Activated CD8-positive, alpha-beta memory T cell treated with anti-CD3 and anti-CD28 coated beads for 1 hour (primary cell): ENCODE measurements at places on chromosomes 7 and 10.

DNA sequence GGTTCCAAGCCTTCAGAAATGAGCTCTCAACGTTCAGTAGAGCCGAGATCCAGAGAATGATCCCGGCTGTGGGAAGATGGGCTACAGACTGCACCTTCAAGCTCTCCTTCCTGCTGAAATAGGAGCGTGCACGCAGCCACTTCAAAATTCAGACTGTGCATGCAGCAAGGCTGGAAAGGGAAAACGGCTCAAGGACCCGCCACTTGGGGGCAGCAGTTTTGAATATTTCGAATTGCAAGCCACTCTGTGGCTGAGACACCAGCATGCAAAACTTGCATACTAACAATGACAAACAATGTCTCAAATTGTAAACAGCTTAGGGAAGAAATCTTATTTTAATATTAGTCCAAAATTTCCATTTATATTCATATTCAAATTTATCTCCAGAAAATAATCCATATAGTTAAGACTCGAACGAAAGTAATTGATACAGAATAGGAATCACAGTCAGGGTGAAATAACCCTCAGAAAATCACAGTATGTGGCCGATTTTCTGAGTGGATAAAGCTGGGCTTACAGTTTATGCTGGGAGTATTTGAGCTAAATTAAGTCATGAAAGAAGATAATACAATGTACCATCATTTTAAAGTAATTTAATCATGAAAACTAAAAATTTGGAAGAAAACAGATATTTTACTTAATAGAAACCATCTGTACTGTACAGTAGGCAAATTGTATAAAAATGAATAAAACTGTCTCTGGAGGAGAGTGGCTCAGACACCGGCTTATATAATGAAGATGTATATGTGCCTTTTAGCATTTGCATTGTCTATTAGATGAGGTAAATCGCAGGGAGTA lies 137.9 kb upstream of the MKI67 start:
- DNase-seq: peak; percentile 4

DNA sequence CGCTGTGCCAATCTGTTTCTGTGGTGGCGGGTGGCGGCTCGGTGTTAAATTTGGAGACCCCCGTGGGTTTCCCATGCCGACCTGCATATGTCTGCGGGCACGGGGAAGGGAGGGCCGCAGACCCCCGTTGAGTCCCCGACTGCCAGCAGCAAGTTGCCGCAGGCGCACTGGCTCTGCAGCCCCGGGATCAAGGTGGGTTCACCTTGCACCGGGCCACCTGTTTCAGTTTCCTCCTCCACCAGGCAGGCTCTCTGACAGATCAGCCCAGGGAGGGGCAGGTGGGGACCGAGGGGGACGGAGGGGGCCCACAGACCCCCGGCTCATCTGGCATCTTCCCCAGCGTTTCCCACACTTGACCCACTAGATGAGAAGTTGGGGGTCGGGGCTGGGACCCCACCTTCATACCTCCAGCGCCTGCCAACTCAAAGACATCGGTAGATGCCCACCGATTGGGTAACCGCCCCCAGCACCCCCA lies 95.9 kb downstream of the CUX1 start:
- DNase-seq: no peak

DNA sequence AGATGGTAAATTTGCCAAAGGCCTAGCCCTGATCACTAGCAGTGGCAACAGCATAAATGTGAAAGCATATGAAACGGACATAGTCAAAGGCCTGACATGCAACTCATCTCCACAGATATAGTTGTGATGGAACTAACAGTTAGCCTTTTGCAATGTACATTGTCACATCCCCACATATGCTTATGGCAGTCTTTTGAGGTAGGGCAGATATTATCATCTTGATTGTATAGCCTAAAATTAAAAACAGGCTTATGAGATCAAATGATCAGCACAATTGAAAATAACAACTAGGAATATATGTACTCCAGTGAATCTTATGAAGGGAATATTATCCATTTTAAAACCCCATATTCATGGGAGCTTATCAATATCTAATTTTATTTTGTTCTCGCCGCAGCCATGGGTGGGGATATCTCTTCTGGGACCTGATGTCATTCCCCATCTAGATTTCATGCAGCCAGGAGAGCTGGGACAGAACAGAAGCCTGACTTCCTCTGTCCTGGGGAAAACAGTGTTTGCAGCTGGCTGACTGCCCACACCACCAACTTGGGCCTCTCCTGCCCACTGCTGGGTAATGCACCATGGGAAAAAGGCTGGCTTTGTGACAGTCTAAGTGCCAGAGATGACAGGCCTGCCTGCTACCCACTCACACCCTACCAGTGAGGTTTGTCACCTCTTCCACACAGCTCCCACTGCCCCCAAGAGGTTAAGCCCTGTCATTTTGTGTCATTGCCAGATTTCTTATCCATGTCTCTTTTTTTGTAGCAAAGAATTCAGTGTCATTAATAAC lies 180.2 kb upstream of the FZD1 start:
- DNase-seq: no peak

GRCh38 chr10:131193923-131194322 lies 117.6 kb downstream of the TCERG1L start:
- DNase-seq: no peak

DNA sequence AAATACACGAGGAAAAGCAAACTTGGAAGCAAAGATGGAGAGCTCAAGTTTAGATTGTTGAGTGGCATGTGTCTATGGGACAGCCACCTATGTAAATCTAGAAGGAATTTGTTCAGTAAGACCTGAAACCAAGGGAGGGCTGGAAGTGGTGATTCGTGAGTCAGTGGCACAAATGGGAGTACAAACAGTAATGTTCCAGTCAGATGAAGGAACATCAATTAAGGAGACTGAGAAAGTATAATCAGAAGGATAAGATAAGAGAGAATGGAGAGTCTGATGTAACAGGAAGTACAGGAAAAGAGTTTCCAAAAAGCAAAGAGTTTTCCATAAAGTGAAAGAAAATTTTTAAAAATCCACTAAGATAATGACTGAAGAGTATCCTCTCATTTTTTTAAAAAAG lies 544.2 kb downstream of the KIF20B start:
- no peak for DNase-seq

- DNase-seq: no peak
These were observed 46.6 kb upstream of the GRID1 start for GRCh38 chr10:86413046-86413728.

- no peak for DNase-seq
These were observed 72.1 kb downstream of the PRSS58 start for GRCh38 chr7:142185801-142186200.

DNA sequence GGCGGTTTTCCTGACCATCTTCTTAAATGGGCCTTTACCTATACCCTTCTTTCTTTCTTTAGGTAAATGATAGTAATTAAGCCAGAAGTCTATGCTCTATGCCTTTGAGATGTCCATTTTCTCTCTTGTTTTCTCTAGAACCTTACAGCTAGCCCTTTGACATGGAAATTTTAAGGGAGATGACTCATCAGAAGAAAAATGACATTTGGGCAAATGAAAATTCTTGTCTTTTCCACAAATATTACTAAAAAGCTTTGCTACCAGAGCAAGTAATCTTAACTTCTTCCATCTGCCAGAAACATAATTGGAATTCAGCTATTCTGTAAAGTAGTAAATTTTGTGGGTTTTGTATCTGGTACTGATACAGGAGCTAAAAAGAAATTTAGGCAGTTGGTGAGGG lies 59.5 kb downstream of the CCDC3 start:
- no peak for DNase-seq

DNA sequence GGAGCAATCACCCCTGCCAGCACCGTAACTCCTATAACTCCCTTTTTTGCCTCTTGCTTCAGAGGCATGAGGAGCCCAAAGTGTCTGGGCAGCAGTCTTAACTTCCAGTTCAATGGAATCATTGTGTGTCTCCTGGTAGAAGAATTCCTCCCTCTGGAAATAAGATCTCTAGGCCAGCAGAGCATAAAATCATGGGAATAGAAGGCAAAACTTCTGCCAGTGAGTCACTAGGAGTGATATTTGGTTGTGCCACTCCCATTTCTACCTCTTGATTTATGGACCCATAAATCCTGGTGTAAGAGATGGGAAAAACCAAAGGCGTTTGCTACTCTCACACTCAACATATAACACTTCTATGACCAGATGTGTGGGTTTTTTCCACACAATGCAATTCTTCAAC lies 104.9 kb upstream of the FAM180A start:
- DNase-seq: no peak

DNA sequence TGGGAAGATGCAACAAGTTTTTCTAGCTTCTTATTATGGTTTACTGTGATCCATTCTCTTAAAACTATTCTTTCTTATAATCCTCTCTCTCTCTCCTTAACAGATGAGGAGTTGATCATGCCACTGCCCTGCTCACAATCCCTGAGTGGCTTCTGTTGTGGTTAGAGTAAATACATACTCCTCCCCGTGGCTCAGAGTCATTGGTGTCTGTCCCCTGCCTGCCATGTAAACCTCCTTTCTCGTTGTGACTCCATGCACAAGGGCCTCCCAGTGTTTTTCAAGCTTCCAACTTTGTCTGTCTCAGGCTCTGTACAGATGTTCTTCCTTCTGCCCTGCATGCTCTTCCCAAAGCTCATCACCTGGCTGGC lies 20.4 kb downstream of the CCNY start:
- no peak for DNase-seq

DNA sequence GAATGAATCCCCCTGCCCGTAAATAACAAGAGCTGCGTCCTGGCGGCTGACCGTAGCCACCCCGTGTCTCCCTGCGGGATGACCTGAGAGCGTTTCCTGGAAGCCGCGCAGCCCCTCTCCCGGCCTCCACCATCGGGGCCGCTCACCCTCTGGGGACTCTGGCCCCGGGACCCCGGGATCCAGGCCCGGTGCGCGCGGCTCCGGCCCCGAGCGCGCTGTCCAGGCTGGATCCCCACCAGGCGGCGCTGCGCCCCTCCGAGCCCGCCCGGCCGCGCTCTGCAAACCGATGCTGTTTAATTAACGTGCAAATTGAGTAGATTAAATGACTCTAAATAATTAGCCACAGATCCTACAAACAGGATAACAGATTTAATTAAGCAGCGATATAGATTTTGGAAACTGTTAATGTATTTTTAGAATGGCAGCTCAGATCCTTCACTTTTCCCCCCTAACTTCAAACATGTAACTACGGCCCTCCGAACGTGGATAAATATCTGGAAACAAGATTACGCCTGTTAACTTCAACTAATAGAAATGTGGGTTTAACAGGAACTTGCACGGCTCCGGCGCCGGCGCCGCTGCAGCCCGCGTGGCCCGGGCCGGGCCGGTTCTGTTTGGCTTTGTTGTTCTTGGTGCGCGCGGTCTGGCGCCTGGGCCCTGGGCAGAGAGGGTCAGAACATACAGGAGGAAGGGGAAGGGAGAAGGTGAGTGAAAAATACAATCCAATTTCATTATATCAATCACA lies 7.1 kb upstream of the UNCX start:
- DNase-seq: no peak

DNA sequence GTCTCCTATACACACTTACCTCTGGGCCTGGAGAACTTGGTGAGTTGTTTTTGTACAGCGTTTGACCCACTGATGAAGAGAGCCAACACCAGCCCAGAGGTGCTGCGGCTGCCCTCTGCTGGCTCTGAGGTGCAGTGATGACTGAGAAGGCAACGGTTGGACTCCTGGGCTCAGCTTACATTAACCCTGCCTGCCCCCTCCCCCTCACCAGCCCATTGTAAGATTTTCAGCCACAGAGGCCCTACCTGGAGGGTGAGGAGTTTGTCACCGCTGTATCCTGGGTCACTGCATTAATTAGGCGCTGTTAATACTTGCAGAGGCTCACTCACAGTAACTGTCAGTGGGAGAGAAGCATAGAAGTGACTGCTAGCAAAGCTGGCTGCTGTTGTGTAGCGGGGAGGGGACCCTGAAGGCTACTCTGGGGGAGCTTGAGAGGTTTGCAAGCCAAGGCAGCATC lies 19.0 kb upstream of the ANKRD2 start:
- DNase-seq: no peak

GRCh38 chr7:39271402-39271801 lies 293.7 kb downstream of the POU6F2 start:
- no peak for DNase-seq

- DNase-seq: no peak
These were observed 145.7 kb downstream of the EGFR start for GRCh38 chr7:55164527-55164926.

- DNase-seq: no peak
These were observed 384.2 kb upstream of the LRGUK start for GRCh38 chr7:133742709-133743538.

DNA sequence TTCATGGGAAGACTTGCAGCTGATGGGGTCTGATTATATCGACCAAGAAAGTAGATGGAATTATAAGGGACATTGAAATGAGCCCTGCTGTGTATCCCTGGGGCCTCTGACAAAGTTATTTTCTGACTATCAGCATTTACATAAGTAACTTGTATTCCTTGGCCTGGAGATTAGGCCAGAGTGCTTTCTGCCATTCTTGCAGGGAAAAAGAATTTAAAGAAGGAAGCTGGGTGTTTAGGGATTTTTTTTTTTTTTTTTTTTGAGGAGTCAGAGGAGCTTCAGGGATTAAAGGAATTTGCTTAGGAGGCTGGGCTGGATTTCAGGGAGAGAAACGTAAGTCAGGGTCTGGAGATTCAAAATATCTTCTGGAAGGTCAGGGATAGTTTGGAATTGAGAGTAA lies 4.6 kb downstream of the SPAM1 start:
- no peak for DNase-seq

DNA sequence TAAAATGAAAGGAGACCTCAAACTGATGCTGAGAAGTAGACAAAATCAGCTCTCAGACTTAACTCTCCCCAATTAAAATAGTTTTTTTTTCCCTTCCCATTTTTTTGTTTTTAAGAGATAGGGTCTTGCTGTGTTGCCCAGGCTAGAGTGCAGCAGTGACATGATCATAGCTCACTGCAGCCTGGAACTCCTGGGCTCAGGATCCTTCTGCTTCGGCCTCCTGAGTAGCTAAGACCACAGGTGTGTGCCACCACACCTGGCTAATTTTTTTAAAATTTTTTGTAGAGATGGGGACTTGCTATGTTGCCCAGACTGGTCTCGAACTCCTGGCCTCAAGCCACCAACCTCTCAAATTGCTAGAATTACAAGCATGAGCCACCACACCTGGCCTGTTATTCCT lies 61.1 kb downstream of the NHLRC2 start:
- no peak for DNase-seq

DNA sequence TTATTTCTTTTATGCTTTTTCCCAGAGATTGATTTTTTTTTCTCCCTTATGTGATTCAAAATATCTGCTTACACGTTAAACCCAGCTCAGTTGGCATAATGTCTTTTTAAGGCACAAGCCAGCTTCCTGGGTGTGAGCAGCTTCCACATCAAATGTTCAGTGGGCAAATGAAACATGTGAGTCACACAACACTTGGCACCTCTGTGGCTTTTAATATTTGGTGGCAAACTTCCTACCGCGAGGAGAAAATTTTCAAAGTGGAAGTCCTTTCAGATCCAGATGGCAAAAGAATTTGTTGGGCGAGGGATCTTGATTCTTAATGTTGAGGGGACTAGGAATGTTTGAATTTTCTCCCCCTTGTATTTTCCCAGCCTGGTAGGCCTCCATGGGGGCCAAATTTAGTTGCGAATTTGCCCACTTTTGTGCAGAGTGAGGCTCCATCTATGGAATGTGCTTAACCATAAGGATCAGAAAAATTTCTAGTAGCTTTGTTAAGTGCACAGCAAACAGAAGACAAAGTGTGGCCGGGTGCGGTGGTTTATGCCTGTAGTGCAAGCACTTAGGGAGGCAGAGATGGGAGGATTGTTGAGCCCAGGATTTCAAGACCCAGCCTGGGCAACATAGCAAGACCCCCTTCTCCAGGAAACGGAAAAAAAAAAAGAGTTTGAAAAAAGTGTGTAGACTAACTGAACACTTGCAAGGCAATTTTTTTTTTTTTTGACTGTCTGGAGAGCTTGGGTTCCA lies 31.0 kb downstream of the CUX1 start:
- no peak for DNase-seq
